ENCODE measurements at places on chromosomes 3 and 15.
A peak's percentile ranks its signal among the peaks of the same experiment; 100 is the strongest.

DNA sequence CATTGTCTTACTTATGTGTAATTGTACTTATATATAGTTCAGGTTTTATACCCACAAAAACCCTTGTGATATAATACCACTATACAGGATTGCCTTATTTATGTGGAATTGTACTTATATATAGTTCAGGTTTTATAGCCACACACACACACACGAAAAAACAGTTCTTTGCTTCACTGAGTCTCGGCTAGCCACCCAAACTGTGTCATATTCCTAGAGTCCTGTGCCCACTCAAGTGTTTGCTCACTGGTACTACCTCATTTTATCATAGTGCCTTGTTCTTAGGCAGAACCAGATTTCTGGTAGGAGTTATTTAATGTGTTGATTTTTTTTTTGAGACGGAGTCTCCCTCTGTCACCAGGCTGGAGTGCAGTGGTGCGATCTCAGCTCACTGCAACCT lies 12.5 kb downstream of the RASA2 start:
- DNase-seq, result no peak

GRCh38 chr3:15467227-15468181 lies 40.1 kb downstream of the EAF1 start:
- no peak for DNase-seq

- DNase-seq, result no peak
These were observed 1.8 kb downstream of the HYAL3 start for GRCh38 chr3:50297384-50297775.

GRCh38 chr15:65305776-65306175 lies 1.3 kb downstream of the RNU5B-1 start:
- DNase-seq, result peak; percentile 38

DNA sequence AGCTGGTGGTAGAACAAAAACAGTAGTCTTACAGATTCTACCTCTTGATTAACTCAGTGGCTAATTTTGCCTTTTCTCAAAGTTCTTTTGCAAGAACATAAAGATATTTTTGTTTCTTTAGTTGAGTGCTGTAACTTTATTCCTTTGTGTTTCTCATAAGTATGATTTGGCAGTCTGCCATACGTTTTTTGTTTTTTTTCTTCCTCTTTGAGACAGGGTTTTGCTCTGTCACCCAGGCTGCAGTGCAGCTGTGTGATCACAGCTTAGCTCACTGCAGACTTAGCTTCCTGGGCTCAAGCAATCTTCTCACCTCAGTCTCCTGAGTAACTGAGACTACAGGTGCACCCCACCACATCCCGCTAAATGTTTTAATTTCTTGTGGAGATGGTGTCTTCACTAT lies 22.4 kb downstream of the B3GNT5 start:
- peak; percentile 66 for DNase-seq

GRCh38 chr3:25096536-25096935 lies 331.5 kb upstream of the RARB start:
- DNase-seq, result peak; percentile 18

- no peak for DNase-seq
These were observed 143.7 kb upstream of the LRIG1 start for GRCh38 chr3:66644549-66644948.

DNA sequence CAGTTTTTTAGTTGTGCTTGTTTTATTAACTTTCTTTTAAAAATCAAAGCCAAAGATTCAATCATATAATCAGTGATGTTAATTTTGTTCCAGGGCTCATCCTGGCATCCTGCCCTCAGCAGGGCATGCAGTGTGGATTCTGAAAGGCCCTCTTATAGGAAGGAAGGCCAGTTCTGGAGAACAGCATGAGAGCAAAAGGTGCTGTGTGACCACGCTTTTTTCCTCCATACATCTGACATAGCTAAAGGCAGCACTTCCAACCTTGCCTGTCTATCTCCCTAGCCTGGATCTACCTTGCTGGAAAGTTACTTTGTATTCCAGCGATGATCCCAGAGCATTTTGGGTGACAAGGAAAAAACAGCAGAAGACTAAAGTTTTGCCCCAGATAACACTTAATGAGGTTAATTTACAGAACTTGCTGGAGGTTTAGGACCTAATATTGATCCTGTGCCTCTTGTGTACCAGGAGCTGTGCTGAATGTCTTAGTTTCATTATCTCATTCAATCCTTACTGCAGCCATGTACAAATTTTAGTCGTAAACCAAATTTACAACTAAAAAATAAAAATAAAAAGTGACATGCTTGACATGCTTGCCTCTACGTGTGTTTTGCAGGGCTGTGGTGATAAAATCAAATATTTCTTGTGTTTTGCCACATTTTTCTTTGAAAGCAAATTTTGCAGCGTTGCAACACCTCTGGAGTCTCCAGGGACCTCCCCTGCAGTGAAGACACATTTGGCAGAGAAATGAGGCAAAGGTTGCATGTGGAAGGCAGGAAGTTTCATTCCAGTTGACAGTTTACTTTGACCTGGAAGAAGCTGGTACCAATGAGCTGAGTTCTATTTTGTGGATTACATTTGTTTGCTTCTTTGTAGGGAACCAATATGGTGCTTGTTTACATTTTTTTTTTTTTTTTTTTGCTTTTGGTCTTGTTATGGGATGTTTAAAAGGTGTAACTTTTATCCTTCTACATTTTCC lies 13.2 kb downstream of the IL1RAP start:
- no peak for DNase-seq

GRCh38 chr15:39744334-39745103 lies 38.1 kb downstream of the FSIP1 start:
- peak; percentile 13 for DNase-seq

DNA sequence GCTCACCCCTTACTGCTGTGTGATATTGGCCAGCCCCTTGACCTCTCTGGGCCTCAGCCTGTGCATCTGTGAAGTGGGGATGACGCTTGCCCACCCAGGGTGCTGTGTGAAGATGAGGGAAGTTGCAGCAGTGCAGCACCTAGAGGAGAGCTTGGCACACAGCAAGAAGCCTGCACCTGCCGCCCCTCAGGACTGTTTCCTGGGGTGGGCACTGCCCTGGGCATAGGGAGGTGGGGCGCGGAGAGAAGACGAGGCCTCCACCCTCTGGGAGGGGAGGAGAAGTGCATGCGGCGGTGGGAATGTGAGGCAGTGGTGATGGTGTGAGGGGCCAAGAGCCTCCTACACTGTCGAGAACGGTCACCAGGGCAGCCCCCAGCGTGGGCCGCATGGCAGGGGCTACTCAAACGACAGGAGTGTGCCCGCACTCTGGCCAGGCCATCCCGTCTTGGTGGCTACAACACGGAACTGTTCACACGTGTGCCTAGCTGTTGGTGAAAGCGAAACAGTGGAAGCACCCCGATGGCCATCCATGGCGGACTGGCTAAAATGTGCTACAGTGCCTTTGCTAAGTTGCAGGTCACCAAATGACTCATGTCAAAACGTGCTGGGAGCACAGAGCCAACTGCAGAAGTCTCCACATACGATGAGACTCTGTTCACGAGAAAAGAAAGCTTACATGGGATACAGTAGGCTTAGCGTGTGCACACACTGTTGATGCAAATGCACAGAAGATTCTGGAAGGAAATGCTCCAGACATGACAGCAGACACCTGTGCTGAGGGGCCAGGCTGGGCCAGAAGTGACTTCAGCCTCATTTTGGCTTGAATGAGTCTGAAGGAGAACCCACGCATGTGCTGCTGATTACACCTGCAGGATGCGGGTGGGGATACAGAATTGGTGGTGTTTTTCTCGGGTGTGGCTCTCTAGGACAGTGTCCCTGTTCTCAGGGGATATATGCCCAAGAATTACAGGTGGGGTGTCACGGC lies 40.4 kb upstream of the IQSEC1 start:
- DNase-seq, result no peak

DNA sequence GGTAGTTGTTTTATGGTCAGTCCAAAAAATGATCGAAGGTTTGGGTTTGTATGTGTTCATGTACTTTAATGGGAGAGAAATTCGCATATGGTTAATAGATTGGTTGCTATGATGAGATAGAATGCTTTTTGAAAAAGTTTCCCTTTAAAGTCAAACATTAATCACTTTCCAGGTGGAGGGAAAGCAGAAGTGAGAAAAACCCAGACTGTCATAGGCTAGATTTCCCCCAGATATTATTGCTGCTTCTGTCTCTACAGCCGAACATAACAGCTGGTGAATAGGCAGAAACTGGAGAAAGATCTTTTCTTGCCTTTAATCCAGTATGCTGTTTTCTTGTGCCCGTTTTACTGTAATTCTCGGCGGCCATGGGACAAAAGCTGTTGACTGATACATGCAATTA lies 287.6 kb downstream of the SOX2 start:
- DNase-seq, result no peak

DNA sequence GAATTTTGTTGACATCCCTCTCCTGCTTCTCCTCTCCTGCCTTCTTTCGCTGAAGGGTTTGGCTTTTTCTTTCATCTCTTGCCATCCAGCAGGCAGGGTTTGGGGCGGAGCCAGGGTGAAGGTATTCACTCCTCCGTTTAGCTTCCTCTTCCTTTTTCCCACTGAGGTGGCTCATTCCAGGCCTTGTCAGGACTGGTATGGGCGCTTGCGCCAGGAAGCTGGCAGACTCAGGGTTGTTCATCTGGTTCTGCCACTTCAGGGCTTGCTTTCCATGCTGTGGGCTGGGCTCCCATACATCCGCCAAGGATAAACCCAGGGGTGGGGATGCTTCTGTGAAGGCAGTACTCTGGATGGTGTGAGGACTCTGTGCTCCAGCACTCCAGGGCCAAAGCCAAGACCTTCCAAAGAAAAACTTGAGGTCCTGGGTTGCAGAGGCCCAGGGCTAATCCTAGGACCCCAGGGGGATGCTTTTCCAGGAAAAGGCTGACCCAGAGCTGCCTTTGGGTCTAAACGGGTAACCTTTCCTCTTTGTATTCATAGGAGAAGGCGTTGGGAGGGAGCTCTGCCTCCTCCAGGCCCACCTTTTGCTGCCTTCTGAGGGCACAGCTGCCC lies 7.7 kb upstream of the AMOTL2 start:
- peak; percentile 77 for DNase-seq

- DNase-seq, result no peak
These were observed 335.1 kb upstream of the UMPS start for GRCh38 chr3:124395162-124395561.

GRCh38 chr15:93048759-93049161 lies 40.3 kb downstream of the RGMA start:
- no peak for DNase-seq

GRCh38 chr15:76963596-76963995 lies 31.3 kb upstream of the PSTPIP1 start:
- peak; percentile 26 for DNase-seq

DNA sequence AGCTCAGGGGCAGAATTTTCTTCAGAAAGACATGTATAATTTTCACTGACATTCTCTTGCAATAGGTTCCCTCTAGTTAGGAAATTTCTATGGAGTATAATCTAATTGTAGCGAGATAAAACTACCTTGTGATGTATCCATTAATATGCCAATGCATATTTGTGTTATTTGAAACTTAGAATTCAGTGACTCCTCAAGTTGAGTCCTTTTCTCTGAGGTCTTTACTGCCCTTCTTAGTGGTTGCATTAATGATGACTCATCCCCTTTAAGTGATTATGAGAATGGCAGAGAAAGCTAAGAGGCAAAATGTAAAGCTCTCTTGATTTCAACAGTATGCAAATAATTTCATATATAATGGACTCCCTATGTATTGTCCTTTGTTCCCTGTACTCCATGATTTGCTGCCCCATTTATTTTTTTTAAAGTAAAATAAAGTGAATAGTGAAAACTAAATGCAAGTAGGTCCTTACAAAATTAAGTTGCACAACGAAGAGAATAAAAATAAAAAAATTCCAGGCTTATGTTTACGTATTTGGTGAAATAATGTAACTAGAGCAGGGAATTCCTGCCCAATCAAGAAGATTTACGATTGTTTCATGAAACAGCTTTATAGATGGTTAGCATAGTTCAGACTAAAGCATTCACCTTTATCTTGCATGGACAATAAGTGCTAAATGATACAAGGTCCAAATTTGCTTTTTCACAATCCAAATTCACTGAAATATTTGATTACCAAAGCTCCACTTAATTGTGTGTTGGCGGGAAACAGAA lies 78.1 kb downstream of the ZPLD1 start:
- DNase-seq, result no peak

DNA sequence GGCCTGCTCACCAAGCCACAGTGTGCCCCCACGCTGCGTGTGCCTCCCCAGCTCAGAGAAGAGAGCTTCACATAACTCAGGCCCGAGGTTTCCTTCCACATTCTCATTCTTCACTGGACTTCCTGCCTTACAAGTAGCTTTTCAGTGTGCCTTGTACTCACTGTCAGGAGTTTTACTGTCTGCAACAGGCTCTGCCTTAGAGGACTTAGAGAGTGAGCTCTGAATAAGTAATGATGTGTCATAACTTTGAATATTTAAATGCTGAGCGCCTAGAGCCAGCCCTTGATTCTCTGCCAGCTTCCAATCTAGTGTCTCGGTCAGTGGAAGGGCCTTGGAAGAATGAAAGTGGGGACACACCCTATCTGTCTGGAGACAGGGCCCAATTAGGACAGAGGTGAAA lies 41.8 kb downstream of the ITGB5 start:
- peak; percentile 90 for DNase-seq

DNA sequence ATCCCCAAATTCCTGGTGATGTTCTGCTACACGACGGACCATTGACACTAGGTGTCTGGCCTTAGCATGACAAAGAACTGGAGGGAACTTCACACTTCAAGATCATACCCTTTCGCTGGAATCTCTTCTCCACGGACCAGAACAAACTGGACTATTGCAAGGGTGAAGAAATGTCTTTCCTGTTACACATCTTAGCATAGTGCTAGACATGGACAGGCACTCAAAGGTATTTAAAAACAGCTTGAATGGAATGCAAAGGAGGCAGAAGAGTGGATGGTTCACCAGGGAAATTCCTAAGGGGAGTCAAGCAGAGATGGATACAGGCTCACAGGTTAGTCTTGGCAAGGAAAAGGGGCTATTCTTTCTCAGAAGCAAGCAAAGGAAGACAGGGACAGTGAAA lies 33.5 kb upstream of the PDZRN3 start:
- DNase-seq, result peak; percentile 54

- no peak for DNase-seq
These were observed 5.1 kb downstream of the NLGN1 start for GRCh38 chr3:173402656-173403055.

DNA sequence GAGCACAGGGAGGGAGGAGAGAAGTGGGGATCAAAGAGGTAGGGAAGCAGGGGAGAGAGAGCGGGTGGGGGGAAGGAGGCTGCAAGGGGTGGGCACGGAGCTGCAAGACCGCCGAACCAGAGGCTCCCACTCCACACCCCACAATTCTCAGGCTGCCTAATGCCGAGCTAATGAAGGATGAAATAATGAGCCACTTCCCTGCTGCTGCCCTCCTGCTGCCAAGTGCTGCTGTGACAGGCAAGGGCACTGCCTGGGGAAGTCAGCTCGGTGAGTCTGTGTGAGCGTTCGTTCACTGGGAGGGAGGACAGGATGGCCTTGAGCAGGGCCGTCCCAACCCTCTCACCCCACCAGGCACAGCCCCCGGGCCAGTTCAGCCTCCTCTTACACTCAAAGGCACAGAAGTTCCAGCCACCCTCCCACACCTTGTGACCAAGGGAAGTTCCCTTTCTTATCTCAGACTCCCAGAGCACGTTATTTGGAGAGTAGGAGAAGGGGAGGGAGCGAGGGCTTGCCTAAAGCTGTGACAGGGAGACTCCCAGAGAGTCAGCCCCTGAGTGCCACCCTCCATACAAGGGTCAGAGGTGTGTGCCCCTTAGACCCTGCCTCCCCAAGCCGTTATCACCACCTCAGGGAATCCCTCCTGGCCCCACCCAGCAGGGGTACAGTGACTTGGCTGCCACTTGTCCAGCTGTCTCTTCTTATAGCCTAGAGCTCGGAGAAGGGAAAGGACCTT lies 12.4 kb downstream of the GLYCTK start:
- peak; percentile 45 for DNase-seq

- no peak for DNase-seq
These were observed 377.4 kb upstream of the RGMA start for GRCh38 chr15:93466380-93466779.
